ENCODE measurements at places on chromosomes 1 and 21.

DNA sequence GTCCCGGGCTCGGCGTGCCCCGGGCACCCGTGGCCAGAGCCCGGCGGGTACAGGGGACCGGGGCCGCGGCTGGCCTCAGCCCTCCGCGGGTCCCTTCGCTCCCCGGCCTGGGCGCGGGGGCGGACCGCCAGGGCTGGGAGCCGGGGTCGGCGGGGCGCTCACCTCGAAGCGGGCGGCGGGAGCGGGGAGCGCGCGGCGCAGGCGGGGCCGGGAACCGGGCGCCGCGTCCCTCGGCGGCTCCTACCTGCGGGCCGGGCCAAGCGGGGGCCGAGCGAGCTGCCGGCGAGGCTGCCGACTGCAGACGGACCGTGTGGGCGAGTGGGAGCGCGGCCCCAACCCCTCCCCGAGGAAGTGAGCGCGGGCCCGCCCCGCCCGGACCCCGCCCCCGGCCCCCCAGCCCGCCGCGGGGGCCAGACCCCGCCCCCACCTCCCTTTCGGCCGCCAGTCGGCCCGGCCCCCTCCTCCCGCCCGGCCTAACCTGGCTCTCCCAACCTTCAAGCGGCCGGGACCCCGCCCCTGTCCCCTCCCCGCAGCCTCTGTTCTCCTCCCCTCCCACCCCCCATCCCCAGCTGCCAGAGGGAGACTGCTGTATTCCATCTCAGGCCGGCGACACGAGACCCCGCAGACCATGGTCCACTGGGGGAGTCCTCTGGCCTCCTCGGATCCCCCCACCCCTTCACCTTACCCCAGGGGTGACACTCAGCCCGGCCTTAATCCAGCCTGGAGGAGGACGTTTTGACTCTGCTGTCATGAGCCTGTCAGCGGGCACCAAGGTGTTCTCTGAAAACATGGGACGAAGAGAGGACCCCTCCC, at the start of gene FHL3:
Gene FHL3 (minus strand): TSS at position 320 of the 813 bp plus-strand sequence. CDS start 6,102 bp downstream, outside the sequence.
- no peak for DNase-seq

- no peak for DNase-seq
These were observed 67.6 kb upstream of the SLC25A33 start for GRCh38 chr1:9471679-9472078.

DNA sequence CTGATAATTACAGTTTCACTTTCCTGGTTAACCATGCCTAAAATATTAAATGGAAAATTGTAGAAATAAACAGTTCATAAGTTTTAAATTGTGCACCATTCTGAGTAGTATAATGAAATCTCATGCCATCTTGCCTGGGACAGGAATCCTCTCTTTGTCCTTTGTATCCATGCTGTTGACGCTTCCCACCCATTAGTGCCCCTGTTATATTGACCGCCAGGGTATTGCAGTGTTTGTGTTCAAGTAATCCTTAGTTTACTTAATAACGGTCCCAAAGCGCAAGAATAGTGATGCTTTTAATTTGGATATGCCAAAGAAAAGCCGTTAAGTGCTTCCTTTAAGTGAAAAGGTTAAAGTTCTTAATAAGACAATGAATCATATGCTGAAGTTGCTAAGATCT, 41.7 kb downstream of the RPRD2 start:
- no peak for DNase-seq

- no peak for DNase-seq
These were observed 808 bp upstream of the SERINC2 start for GRCh38 chr1:31412205-31412604.

DNA sequence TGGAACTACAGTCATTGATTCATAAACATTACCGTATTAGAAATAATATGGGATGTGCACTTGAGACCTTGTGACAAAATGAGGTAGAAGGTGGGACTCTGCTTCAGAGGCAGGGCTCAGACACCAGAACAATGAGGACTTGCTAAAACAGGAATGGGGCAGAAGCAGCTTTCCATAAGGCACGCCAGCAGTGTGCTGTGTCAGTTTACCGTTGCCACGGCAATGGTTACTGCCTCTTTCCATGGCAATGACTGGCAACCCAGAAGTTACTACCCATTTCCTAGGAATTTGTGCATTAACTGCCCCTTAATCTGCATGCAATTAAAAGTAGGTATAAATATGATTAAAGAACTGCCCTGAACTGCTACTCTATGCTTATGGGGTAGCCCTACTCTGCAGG, 169.0 kb downstream of the CHRM3 start:
- DNase-seq: no peak

GRCh38 chr1:221832617-221833016, 90.7 kb upstream of the DUSP10 start:
- DNase-seq: no peak

DNA sequence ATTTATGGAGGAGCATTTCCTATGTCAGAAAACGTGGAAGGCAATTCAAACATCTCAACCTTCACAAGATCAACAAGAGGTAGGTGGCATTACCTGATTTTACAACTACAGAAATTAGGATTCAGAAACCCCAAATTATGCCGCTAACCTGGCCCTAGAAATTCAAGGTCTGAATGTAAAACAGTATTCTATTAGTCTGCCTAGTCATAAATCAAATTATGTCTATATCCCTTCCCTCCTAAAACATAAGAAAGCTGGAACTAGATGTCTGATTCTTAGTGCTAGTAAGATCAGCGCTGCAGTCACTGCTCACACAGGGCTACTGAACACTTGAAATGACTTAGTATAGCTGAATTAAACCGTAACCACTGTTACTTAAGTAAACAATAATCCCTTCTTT, 1.4 kb downstream of the TOMM20 start:
- no peak for DNase-seq

DNA sequence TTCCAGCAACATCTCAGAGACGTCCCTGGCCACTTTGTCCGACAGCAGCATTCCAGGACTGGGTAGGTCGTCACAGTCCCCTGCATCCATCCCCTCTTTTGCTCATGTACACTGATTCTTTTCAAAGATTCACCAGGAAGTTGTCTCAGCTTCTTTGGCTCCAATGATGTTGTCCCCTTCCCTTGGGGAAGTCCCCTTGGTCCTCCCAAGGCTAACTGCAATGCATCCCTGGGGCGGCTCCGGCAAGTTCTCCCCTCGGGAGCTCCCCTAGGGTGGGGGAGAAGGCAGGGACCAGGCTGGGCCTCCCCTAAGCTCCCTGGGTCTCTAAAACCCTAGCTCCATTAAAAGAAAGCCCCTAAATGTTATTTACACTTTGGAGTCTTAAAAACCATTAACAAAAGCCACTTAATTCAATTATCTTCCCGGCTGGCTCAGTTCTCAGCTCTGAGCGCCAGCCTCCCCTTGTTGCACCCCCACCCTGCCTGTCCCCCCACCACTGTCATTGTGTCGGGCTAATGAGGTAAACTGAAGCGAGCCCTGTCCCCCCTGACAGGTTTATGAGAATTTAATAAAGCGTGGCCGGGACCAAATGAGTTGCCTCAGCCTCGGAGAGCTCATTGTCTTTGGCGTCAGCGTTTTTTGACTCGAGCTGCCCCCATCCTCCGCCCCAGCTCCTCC, 25.3 kb downstream of the KNCN start:
- no peak for DNase-seq

DNA sequence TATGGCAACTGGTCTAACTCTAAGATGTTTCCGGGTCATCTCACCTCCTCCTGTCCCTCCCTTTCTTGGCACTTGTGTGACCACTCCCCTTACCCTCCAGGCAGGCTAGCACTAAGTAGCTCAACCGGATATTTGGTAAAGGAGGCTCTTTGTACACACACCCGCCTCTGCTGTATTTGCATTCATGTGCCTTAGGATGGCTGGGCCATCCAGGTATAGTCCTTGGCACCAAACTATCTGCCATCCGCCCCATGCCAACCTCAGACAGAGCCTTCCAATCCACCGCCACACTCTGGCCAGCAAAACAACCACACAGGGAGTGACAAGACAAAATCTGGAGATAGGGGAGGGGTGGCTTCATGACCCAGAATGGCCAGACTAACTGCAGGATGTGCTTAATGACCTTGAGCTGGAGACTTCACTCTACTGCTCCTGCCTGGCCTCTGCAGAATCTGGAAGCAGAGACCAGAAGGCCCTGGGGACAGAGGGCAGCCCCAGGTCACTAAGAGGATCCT, 59.5 kb downstream of the CDK18 start:
- DNase-seq: no peak

DNA sequence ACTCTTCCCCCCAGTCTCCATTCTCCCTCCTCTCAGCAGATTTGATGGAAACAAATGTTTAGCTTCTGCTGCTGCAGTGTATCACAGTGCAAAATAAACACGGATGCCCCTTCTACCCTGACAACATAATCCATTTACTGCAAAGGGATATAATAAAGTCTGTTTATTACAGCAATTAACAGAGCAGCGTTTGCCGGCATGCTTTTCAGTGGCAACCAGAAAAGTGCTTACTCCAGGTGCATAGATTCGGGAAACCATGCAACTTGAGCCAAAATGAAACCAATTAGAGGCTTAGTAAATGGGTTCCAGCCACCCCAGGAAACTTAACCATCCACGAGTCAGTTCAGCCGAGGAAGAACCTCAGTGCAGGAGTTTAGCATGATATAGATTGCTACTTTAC, 12.9 kb upstream of the LEMD1 start:
- no peak for DNase-seq

DNA sequence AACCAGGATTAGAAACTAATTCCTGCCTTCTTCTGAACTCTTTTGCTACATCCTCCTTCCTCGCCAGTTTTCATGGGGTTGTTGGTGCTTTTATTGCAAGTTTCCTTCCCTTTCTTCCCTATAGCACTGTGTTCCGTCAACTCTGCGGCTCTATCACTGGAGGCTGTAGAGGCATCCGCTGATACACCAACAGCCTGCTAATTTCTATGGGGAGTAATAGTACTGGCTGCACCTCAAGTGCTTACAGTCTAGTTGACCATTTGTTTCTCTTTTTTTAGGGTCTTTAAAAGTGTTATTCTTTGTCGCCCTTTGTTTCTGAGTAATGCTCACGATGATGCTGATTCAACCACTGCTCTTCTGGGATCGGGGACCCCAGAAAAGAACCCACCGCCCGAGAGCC, 746 bp downstream of the MIS18A start:
- no peak for DNase-seq

DNA sequence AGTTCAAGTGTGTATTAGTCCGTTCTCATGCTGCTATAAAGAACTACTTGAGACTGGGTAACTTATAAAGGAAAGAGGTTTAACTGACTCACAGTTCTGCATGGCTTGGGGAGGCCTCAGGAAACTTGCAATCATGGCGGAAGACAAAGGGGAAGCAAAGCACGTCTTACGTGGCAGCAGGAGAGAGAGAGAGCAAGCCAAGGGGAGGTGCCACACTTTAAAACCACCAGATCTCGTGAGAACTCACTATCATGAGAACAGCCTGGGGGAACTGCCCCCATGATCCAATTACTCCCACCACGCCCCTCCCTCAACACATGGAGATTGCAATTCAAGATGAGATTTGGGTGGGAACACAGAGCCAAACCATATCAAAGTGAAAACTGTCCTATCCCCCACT, 4.1 kb upstream of the MIS18A start:
- no peak for DNase-seq

- DNase-seq: no peak
These were observed 29.6 kb upstream of the PHGDH start for GRCh38 chr1:119682141-119682540.

DNA sequence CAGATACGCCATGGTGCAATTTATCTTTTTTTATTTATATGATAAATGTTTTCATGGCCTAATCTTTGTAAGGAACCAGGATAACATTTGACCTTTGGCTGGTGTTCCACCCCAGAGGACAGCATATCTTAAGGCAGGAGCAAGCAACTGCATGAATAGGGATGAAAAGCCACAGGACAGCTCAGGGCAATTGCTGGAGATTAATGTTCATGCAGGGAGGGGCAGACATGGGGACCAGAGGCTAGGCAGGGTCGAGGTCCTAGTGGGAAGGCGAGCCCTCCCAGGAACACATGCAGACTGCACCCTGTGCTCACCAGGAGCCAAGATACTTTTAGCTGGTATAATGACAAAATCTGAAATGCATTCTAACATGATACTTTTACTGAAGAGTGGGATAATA, 74.4 kb upstream of the HAO2 start:
- DNase-seq: no peak

DNA sequence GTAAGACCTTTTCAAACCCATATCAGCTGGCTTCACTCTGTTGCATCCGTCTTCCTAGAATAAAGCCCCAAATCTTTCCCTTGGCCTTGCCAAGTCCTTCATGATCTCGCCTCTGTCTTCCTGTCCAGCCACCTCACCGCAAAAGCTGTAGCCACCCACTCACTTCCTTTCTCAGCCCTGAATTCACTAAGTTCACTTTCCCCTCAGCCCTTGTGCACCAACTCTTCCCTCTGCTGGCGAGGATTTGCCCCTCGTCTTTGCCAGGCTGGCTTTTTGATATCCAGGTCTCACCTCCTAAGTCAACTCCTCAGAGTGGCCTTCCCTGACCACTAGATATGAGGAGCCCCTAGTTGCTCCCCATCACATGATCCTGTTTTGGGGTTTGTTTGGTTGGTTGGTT, 3.9 kb upstream of the COL16A1 start:
- DNase-seq: no peak

DNA sequence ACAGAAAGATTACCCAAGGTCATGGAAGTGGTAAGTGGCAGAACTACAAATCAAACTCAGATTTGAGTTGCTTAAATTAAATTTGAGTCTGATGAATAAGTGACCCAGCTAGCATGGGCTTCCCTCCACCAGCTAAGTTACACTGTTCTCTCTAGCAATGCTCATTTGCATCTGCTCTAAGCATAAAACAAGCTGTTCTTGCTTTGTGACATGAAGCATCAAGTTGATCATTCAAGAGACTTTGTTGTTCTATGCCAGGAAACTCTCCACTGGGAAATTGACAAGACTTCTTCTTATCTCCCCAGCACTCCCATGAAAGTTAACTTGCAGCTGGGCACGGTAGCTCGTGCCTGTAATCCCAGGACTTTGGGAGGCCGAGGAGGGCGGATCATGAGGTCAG, 49.0 kb downstream of the SERBP1 start:
- no peak for DNase-seq

- DNase-seq: no peak
These were observed 181.0 kb upstream of the FGGY start for GRCh38 chr1:59115865-59116264.

DNA sequence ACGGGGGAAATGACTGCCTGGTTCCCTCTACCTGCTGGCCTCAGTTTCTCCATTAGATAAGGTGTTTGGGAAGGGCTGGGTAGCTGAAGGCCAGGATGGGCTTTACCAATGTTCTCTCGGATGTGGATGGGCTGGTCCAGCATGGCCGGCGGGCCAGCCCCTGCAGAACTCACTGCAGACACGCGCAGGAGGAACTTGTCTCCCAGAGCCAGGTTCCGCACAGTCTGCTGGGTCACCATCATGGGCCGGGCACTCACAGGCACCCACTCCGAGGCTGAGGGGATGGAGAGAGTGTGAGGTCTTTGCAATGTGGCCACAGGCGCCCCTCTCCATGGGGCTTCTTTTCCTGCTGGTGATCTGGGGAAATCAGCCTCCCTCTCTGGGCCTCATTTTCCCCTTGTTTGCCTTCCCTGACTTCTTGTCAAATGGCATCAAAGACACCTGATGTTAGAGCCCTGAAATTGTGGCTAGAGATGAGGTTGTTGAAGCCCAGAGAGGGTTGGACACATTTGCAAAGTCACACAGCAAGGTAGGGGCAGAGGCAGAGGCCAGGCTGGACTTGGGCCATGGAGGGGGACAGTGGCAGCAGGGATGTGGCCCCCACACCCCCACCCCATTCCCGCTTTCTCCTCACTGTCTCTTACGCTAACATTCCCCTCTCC, 1.2 kb downstream of the MYBPH start:
- DNase-seq: no peak

All from stimulated activated CD8-positive, alpha-beta memory T cell treated with anti-CD3 and anti-CD28 coated beads, Interleukin-4, amount 100 ng/mL, for 4 hours (primary cell).